ENCODE measurements at places on chromosomes 5 and 9.

DNA sequence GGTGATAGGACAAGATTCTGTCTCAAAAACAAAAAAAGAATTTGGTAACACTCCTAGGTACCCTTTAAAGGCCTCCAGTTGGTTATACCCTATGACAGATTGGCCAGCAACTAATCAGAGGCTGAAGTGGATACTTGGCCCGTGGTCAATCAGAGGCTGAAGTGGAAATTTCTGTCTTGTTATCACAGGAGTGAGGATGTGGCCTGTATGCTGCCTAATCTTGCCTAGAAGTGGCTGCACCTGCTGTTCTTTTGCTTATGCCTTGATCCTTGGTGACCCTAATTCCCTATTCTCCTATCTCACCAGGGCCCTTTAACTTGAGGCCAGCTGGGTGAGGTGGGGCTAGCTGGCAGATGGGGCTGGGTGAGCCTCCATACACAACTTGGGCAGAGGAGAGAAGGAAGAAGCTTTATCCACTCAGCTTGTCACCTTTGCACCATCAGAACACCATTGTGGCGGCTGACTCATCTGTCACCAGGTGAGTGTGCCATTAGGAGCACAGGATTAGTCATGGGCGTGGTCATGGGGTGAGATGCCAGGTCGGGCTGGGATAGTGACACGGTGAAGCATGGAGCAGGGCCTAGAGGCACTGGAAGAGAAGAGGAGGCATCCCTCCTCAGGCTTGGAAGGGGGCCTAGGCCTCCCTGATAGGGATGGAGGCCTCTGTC is 41.5 kb downstream of the SAR1B start:
- DNase-seq: peak; percentile 89

DNA sequence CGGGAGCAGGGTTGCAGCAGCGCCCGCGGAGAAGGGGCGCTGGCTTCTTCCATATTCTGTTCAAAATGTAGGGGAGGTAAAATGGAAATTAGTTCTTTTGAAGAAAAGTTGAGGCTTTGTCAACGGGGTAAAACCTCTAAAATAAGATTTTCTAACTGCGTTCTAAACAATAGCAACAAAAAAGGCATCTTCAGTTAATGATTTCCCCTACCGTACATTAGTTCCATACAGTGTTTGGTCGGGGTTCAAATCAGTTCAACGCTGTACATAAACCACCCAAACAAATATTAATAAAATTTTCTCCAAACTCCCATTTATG is 343 bp upstream of the FANCC start:
- DNase-seq: no peak

DNA sequence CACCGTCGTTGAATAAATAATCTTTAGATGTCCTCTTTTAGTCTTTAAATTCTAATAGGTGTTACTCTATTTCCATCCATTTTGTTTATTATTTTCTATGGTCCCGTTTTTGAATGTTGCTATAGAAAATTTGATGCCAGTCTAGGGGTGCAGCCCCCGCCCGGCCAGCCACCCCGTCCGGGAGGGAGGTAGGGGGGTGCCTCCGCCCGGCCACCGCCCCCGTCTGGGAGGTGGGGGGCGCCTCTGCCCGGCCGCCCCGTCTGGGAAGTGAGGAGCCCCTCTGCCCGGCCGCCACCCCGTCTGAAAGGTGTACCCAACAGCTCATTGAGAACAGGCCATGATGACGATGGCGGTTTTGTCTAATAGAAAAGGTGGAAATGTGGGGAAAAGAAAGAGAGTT is 2372.2 kb upstream of the WWC1 start:
- DNase-seq: no peak

DNA sequence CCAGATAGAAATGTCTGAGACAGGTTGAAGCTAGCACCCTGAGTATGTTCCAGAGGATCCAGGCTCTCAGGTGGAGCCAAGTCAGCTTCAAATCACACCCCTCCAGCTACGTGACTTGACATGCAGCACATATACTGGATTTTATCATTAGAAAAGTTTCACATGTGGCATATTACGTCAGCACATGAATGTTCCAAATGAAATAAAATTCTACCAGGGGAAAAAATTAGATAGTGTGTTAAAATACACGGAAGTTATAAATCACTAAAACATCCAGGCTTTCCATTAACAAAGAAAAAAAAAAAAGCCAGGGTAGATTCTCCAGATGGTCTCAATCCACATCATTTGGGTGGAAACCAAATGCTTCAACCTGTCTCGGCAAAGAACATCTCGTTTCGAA is 251.6 kb downstream of the MPDZ start:
- no peak for DNase-seq

DNA sequence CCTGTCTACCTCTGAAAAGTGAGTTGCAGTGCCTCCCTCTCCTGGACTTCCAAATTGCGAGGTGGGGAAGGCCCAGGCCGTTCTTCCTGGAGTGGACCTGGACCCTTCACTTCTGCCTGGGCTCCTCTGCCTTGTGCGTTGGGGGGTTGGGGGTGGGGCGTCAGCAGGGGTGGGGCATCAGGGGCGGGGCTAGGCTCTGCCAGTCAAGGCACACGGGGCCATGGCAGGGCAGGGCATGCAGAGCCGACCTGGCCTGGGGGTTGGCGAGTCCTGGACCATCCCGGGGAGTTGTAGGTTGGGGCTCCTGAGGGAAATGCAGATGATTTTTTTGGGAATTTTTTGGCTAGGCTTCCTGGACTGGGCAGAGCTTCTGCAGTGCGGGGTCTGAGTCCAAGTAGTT is 87.1 kb downstream of the EHMT1 start:
- no peak for DNase-seq

DNA sequence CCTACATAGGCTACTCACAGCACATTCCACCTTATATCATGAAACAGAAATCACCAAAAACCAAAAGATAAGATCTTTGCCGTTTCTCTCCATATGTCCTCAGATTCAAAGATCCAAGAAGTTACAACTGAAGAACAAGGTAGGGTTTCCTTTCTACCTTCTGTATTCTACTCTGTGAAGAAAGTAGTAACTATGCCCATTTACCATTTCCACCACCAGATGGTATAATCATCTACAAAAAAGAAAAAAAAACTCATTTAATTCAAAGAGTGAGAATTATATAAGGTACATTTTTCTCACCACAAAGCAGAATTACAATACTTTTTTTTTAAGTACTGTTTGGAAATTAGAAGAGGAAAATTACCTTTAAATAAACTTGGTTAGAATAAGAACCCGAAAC is 172.6 kb upstream of the PTGER4 start:
- no peak for DNase-seq

GRCh38 chr9:135770203-135770535 is 68.2 kb downstream of the KCNT1 start:
- DNase-seq: no peak

GRCh38 chr5:93673316-93673954 is 68.0 kb downstream of the POU5F2 start:
- DNase-seq: no peak
